Stimulated activated CD8-positive, alpha-beta memory T cell treated with anti-CD3 and anti-CD28 coated beads, Interleukin-7, amount 100 ng/mL, for 1 hour (primary cell): ENCODE measurements at places on chromosomes 16 and 17.

DNA sequence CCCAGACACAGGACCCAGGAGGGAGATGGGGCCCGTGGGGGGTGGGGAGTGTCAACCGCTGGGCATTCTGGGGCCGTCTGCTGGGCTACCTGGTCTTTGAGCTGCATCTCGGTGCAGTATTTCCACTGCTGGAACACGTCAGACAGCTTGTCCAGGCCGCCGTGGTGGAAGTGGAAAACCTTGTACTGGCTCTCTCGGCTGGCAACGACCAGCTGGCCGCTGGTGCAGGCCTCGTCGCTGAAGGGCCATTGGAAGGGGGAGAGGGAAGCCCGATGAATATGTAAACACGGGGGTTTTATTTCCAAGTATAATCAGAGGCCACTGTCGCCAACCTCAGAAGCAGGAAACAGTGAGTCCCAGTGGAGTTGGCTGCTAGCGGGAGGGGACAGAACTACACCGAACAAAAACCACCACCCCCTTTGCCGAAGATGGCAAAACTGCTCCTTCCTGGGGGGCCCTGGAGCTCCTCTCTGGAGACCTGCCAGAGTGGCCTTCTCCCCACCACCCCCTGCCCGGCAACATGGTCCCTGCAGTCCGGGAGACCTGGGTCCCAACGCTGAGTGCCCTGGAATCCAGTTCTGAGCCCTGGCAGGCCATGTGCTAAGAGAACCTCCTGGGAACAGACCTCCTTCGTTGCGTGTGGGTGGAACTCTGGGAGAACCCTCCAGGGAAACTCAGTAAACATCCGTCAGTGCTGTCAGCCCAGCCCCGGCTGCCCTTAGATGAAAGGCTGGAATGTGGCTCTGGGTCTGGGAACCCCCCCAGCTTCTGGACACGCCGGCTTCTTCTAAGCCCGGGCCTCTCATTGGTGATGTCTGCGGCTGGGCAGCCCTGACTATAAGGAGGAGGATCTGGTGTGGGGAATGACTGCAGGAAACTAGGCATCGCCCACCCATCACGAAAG lies 84.1 kb downstream of the TBC1D16 start:
- no peak for DNase-seq

GRCh38 chr16:28267356-28267755 lies 25.0 kb upstream of the SBK1 start:
- DNase-seq = no peak

DNA sequence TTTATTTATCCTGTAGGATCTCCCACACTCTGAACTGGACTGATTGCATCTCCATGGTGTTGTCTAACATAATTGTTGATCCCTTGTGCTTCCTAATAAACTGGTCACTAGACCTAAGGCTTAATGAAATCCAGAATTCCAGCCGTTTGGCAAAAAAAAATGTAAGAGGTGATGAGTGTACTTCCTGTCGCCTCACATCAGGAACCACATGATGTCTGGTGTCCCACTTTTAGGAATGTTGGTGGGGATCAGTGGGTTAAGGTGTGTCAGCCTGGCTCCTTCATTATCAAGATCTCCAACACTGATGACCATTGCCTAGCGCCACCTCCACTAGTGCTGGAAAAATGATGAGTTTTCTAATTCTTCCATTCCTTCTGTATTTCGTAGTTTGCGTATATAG lies 18.6 kb upstream of the LONP2 start:
- no peak for DNase-seq

- DNase-seq = no peak
Observed at GRCh38 chr16:29720703-29721102, 25.1 kb downstream of the C16orf54 start.

- no peak for DNase-seq
Observed at GRCh38 chr17:71703701-71704100, 417.1 kb upstream of the SOX9 start.

GRCh38 chr17:51275381-51275780 lies 15.0 kb downstream of the UTP18 start:
- no peak for DNase-seq

DNA sequence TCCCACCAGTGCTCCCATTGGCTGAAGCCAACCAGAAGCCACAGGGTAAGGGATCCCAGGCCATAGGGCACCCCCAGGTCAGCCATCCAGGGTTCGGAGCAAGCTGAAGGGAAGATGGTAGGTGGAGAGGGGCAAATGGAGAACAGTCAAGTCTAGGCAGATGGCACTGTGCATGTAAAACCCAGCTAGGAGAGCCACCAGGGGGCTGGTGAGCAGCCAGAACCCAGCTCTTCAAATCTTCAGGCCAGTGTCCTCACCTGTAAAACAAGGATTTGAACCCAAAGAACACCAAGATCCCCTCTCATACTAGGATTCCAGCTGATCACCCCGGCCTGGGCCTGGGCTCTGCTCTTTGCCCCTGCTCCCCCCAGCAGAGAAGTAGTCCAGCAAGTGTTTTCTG lies 43.5 kb downstream of the GINS3 start:
- no peak for DNase-seq

- DNase-seq = no peak
Observed at GRCh38 chr17:28174352-28175046, 132.0 kb downstream of the NLK start.

DNA sequence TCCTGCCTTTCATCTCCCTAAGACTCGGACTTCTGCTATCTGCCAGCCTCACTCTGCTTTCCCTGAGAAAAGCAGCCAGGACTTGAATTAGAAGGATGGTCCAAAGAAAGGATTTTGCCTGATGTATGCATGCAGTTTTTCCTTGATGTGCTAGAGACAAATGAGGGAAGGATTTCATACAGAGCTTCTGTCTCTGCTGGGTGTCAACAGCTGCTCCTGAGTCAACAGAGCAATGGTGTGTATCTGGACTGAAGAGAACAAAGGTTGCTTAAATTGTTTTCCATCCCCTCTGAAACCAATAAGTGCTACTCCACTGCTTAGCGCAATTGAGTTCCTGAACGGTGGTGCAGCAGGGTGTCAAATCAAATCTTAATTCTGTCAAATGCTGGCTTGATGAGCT lies 680.6 kb upstream of the C16orf82 start:
- no peak for DNase-seq
